ENCODE measurements at places on chromosomes 12 and 14.

- no peak overlapping the region for H3K4me3 ChIP-seq
- H3K4me1 ChIP-seq = no peaks in the 10 kb centered on the region
- H3K36me3 ChIP-seq = no peaks in the 10 kb centered on the region
- peaks cover 26% of the 10 kb centered on the region for H3K27me3 ChIP-seq
Measured at GRCh38 chr14:51334566-51334965, 94.5 kb downstream of the TMX1 start.

DNA sequence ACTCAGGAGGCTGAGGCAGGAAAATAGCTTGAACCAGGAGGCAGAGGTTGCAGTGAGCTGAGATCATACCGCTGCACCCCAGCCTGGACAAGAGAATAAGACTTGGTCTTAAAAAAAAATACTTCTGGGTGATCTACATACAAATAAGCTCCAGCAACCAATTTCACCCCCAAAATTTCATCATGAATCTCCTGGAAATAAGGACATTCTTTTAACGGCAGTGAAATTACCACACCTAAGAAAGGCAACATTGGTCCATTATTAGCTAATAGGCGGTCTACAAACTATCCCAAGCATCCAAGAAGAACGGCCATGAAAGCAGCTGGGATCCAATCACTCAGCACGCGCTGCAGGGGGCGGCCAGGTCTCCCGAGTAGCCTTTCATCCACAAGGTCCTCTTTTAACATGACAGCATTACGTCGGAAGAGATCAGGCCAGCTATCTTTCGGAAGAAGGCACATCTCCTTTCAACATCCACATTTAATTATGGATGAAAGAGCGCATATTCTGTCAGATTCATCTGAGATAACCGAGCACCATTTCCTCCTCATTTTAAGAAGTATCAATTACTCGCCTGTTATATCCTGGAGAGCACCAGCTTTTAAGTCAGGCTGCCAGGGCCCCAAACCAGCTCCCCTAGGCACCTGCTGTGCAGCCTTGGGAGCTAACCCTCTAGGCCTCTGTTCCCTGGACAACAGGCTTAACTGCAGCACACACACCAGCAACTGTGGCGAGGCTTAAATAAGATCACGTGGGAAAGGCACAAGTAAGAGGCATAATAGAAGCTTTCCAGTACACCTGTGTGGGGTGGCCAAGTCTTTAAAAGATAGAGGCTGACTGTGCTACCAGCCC is 4.2 kb downstream of the SLC15A4 start:
- peaks cover 74% of the 10 kb centered on the region for H3K4me1 ChIP-seq
- no peak for ATAC-seq
- no peaks in the 10 kb centered on the region for H3K27me3 ChIP-seq
- H3K36me3 ChIP-seq = peaks cover 32% of the 10 kb centered on the region
- peak overlapping the region; percentile 21 for H3K4me3 ChIP-seq
- H3K27ac ChIP-seq = peak overlapping the region; percentile 99

- no peak overlapping the region for H3K27ac ChIP-seq
- H3K4me1 ChIP-seq = no peaks in the 10 kb centered on the region
- H3K27me3 ChIP-seq = no peaks in the 10 kb centered on the region
- no peak for ATAC-seq
- no peak overlapping the region for H3K4me3 ChIP-seq
Measured at GRCh38 chr12:1453810-1454209, 140.6 kb downstream of the FBXL14 start.

GRCh38 chr14:97638864-97639263 is 841.7 kb downstream of the VRK1 start:
- no peak overlapping the region for H3K4me3 ChIP-seq
- peaks cover 6% of the 10 kb centered on the region for H3K4me1 ChIP-seq
- H3K36me3 ChIP-seq = no peaks in the 10 kb centered on the region
- H3K27me3 ChIP-seq = no peaks in the 10 kb centered on the region
- H3K27ac ChIP-seq = no peak overlapping the region

DNA sequence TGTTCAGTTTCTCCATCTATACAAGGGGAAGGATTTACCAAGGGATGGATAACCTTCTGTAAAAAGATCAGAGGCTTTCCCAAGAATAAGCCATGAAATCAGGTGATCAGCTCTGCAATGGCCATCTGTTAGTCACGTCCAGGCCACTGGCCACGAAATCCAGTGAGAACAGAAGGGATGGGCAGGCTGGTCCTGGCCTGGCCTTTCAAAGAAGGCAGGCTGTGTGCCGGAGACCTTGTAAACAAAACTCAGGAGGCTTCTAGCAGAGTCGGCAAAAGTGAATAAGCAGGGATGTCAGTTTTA is 68.5 kb downstream of the RNF34 start:
- peak overlapping the region; percentile 57 for H3K27ac ChIP-seq
- no peak for ATAC-seq
- H3K27me3 ChIP-seq = no peaks in the 10 kb centered on the region
- peaks cover 60% of the 10 kb centered on the region for H3K4me1 ChIP-seq

- no peak for ATAC-seq
- peaks cover 11% of the 10 kb centered on the region for H3K4me1 ChIP-seq
Measured at GRCh38 chr12:2281446-2281845, 228.7 kb downstream of the CACNA1C start.

- H3K27ac ChIP-seq = peak overlapping the region; percentile 81
- no peaks in the 10 kb centered on the region for H3K27me3 ChIP-seq
- H3K4me3 ChIP-seq = no peak overlapping the region
- peaks cover 54% of the 10 kb centered on the region for H3K4me1 ChIP-seq
- no peak for ATAC-seq
Measured at GRCh38 chr12:14946861-14947260, 8.5 kb upstream of the ERP27 start.

GRCh38 chr14:88791252-88791621 is 1.5 kb downstream of the EML5 start:
- no peak for ATAC-seq
- H3K4me3 ChIP-seq = peak overlapping the region; percentile 89
- peaks cover 8% of the 10 kb centered on the region for H3K36me3 ChIP-seq

DNA sequence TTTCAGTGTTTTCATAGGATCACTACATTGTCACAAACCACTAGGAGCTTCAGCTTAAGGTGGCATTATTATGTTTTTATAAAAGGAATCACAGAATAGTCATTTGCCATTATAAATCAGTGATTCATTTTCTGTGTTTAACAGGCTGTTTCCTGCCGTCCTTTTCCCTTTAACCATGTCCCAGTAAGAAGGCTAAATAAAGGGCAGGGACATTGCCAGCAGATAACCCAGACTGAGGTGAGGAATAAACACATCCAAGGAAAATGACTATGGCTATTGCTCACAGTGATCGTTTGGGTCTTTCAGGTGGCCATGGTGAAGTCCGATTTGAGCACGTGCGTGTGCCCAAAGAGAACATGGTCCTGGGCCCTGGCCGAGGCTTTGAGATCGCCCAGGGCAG is 17.9 kb upstream of the ALDH2 start:
- peaks cover 36% of the 10 kb centered on the region for H3K36me3 ChIP-seq
- H3K4me1 ChIP-seq = no peaks in the 10 kb centered on the region
- no peak overlapping the region for H3K4me3 ChIP-seq
- no peak overlapping the region for H3K27ac ChIP-seq
- ATAC-seq = no peak

GRCh38 chr12:56337753-56338251 is 882 bp upstream of the IL23A start:
- no peak for ATAC-seq
- H3K27ac ChIP-seq = peak overlapping the region; percentile 95
- peaks cover 12% of the 10 kb centered on the region for H3K36me3 ChIP-seq
- peaks cover 42% of the 10 kb centered on the region for H3K4me1 ChIP-seq

- H3K4me1 ChIP-seq = peaks cover 24% of the 10 kb centered on the region
- no peaks in the 10 kb centered on the region for H3K27me3 ChIP-seq
- no peak for ATAC-seq
- H3K4me3 ChIP-seq = no peak overlapping the region
Measured at GRCh38 chr14:67270145-67270753, 29.0 kb downstream of the PALS1 start.
